Activated CD8-positive, alpha-beta T cell treated with anti-CD3 and anti-CD28 coated beads, Interleukin-2, amount 10 ng/mL, durations not matched to agents 7 days and 5 days (primary cell): ENCODE measurements at places on chromosomes 5 and 9. TPM values are rescaled to one million over a fixed set of nuclear protein-coding genes. Genes with fewer than 3 reads are reported as not detected.

- H3K27ac ChIP-seq = no peak overlapping the region
- no peak for DNase-seq
- H3K36me3 ChIP-seq = no peaks in the 10 kb centered on the region
- H3K27me3 ChIP-seq = no peaks in the 10 kb centered on the region
- no peaks in the 10 kb centered on the region for H3K4me1 ChIP-seq
These were observed 551.3 kb downstream of the TLE1 start for GRCh38 chr9:81137976-81138568.

GRCh38 chr9:21465859-21466518 lies 16.1 kb downstream of the IFNE start:
- peaks cover 15% of the 10 kb centered on the region for H3K27me3 ChIP-seq
- H3K36me3 ChIP-seq = no peaks in the 10 kb centered on the region
- no peak overlapping the region for H3K4me3 ChIP-seq
- H3K4me1 ChIP-seq = no peaks in the 10 kb centered on the region
- H3K27ac ChIP-seq = no peak overlapping the region

DNA sequence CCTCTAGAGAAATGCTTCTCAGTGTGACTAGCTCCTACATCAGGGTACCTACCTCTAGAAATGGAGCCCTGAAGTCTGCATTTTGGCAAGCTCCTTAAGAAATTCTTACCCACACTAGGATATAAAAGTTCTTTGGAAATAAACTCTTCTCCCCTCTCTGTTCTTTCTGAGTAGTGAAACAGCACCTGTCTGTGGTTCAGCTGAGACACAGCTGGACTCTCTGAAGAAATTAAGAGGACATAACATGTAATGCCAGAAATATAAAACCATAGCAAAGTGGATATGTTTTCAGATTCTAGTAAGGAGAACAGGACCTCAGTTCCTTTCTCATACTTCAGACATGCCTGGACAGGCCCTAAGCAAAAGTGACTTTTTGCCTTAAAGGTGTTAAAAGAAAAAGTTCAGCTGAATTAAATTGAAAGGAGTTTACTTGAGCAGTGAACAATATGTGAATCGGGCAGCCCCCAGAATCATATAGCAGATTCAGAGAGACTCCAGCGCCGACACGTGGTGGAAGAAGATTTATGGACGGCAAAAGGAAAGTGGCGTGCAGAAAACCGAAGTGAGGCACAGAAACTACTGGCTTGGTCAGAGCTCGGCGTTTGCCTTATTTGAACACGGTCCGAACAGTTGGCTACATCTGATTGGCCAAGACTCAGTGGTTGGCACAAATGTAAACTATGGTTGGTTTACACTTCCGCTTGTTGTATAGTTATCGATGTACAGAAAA lies 64.5 kb downstream of the PRKACG start:
- DNase-seq = peak; percentile 33
- H3K36me3 ChIP-seq = no peaks in the 10 kb centered on the region
- H3K4me1 ChIP-seq = peaks cover 2% of the 10 kb centered on the region
- H3K4me3 ChIP-seq = no peak overlapping the region
- H3K27me3 ChIP-seq = peaks cover 10% of the 10 kb centered on the region
- no peak overlapping the region for H3K27ac ChIP-seq

GPSM1 gene
- total RNA-seq = 1.8 TPM

- H3K4me3 ChIP-seq = peak within 1 kb of the TSS; percentile 73
- H3K4me1 ChIP-seq = peaks cover 13% of the 10 kb centered on the region
- H3K36me3 ChIP-seq = no peaks in the 10 kb centered on the region
- H3K27ac ChIP-seq = no peak within 1 kb of the TSS
- DNase-seq = peak; percentile 51
- peaks cover 46% of the 10 kb centered on the region for H3K27me3 ChIP-seq
These were observed at the start of gene GABRB2 for GRCh38 chr5:161546470-161547301. TSS of gene GABRB2 (minus strand) at chr5:161546725. CDS start at chr5:161546643, 82 bp downstream.

GRCh38 chr5:71887680-71888079 lies 168.6 kb downstream of the CARTPT start:
- peaks cover 7% of the 10 kb centered on the region for H3K27me3 ChIP-seq
- H3K4me3 ChIP-seq = no peak overlapping the region
- H3K4me1 ChIP-seq = no peaks in the 10 kb centered on the region
- H3K36me3 ChIP-seq = no peaks in the 10 kb centered on the region

DNA sequence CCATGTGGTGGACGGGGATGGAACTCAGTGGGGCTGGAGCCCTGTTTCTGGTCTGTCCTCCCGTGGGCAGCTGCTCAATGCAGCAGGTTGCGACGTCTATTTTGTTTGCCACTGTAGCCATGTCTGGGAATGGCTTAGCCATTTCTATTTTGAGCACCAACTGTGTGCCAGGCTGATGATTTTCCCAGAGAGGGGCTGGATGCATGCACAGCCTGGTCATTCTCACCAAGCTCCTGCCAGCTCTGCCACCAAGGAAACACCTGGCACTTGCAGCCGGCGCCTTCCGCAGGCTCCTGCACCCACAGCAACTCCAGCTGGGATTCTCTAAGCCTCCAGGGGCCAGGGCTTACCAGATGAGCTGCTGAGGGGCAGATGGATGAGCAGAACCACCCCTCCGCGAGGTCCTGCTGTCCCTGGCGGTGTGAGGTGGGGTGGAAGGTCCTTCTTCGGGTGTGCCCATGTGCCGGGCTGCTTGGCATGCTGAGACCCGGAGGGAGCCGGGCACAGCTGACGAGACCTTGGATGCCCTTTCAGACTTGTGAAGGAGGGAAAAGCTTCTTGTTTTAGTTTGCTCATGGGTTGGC lies 151.2 kb downstream of the RXRA start:
- no peak overlapping the region for H3K4me3 ChIP-seq
- no peak for DNase-seq
- H3K36me3 ChIP-seq = no peaks in the 10 kb centered on the region
- peaks cover 9% of the 10 kb centered on the region for H3K4me1 ChIP-seq
- H3K27me3 ChIP-seq = no peaks in the 10 kb centered on the region

DNA sequence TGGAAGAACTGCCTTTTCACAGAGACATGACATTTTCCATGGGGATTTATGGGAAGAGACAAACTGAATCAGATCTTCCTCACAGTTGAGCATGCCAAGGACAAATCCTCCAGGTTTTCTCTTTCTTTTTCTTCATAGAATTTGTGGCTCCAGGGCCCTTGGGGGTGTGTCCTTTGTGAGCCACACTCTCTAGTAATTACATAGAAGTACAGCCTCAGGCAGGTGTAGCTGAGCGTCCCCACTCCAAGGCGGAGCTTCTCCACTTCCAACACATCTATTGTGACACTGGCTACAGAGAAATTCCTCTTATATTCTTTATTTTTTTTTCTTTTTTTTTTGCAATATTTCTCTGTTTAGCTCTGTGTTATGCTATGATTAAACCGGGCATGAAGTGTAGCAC lies 420.5 kb upstream of the CD180 start:
- no peak for DNase-seq
- H3K27ac ChIP-seq = no peak overlapping the region
- no peak overlapping the region for H3K4me3 ChIP-seq
- peaks cover 4% of the 10 kb centered on the region for H3K27me3 ChIP-seq
- H3K36me3 ChIP-seq = no peaks in the 10 kb centered on the region
- H3K4me1 ChIP-seq = no peaks in the 10 kb centered on the region

- H3K27ac ChIP-seq = no peak overlapping the region
- H3K4me1 ChIP-seq = no peaks in the 10 kb centered on the region
- no peaks in the 10 kb centered on the region for H3K36me3 ChIP-seq
- H3K27me3 ChIP-seq = peaks cover 4% of the 10 kb centered on the region
- H3K4me3 ChIP-seq = no peak overlapping the region
These were observed 452.0 kb downstream of the ENC1 start for GRCh38 chr5:74188351-74189105.

PCDH1 gene
- not detected for total RNA-seq
